NCI-H2107 (cell line): ENCODE measurements at places on chromosomes 6 and 20.

DNA sequence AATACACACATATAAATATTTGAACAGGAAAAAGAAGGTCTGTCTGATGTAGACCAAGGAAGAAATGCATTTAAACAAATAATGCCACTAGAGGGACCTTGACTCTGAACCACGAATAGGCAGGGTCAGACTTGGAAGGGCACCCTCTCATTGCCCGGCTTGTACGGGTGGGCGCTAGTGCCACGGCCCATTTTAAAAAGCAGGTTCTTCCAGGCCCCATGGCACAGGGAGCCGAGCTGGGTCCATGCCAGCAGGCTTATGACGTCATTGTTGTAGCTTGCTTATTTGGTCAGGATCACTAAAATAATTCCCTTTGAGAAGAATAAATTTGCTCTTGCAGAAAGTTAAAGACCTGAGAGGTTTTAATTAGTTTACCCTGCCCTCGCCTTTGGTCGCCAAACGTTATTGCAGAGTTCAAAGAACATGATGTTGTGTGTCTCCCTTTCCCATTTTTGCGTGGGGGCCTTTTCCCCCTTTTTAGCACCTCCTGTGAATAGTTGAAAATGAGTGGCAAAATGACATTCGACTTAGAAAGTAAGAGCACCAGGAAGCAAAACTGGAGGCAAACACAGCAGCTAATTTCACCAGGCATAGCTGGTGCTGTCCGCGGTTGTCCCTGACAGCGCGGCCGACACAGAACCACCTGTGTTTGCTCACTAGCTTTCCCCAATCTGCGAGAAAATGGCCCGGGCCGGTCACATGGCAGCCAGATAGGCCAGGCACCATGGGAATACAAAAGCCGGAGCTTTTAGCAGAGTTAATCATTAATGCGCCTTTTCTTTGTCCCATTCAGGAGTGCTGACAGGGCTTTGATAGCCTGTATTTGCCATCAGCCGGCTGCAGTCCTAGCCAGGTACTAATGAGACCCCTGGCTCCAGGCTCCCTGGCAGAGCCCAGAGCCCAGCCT is 93.8 kb downstream of the FOXA2 start:
- no peak for DNase-seq

DNA sequence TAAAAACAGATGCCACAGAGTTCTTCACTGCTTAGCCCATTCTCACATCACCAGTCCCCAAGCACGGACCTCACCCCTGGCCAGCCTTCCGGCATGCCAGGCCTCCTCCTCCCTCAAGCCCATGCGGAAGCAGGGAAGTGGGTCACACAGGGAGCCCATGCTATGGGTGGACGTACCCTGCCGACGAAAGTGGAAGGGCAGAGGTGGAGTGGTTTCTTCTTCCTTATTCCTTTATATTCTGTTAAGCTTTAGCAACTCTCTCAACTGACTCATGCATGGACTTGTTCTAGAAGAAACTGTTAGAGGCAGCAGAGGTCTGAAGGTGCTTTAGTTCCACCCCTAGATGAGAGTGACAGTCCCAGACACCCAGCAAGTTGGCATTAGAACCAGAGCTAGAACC is 118.6 kb downstream of the LY86 start:
- DNase-seq = no peak

GRCh38 chr6:135439549-135439948 is 58.0 kb downstream of the AHI1 start:
- DNase-seq = no peak

DNA sequence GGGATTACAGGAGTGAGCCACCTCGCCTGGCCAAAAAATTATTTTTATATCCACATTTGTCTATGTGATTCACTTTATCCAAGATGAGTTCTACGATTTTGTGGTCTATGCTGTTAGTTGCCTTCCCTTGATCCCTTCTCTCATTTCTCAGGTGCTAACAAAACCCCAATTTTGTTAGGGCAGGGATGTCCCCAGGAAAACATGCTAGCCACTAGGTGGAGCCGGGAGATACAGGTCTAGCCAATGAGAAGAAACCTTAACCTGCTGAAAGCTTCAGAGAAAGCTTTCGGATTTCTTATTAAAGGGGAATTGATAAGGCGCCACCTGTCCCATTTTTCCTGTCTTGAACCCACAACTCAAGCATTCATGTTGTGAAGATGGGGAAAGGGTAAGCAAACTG is 167.4 kb upstream of the OLIG3 start:
- no peak for DNase-seq
